ENCODE measurements at places on chromosomes 7 and 10.

DNA sequence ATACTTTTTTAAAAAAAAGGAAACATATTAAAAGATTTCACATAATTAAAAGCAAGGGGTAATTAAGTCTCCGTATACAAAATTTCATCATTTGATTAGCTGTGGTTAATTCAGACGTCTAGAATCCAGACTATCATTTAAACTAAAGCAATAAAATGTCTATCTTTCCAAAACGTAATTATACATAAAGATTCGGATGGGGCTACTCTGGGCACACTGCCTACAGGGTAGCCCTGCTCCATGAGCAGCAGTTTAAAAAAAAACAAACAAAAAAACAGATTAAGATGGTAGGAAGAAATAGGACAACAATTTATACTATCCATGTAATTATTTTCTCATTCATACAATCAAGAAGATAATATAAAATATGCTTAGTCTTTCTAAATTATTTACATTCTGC, 96.0 kb downstream of the NRBF2 start:
- DNase-seq = no peak

DNA sequence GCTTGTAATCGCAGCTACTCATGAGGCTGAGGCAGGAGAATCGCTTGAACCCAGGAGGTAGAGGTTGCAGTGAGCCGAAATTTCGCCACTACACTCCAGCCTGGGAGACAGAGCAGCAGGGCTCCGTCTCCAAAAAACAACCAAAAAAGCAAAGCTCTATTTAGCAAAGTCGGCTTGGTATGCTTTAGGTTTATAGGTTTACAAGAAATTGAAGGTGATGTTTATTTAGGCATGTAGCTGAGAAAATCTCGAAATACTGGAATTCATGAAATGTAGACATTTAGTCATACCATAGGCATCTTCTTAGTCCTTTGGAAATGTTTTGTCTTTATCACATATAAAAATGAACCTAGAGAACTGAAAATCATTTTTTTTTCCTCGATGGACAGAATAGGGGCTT, 453.8 kb upstream of the ANKRD30A start:
- DNase-seq = peak; percentile 50

DNA sequence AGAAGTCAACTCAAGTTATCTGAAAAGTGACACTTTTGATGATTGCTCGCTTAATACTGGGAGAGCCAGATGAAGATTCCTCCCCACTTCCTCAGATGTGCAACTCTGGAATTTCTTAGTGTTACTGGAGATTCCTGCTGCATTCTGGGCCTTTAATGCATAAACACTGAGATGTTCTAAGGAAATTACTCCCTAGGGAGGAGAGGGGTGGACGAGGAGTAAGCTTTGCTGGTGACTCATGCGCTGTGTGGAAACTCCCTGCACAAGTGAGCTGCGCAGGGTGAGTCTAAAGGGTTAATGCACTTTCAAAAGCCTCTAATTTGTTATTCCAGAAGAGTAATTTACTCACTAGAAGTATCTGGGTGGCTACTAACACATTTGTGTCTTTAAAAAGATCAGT, 46.3 kb downstream of the EGFR start:
- peak; percentile 99 for DNase-seq

DNA sequence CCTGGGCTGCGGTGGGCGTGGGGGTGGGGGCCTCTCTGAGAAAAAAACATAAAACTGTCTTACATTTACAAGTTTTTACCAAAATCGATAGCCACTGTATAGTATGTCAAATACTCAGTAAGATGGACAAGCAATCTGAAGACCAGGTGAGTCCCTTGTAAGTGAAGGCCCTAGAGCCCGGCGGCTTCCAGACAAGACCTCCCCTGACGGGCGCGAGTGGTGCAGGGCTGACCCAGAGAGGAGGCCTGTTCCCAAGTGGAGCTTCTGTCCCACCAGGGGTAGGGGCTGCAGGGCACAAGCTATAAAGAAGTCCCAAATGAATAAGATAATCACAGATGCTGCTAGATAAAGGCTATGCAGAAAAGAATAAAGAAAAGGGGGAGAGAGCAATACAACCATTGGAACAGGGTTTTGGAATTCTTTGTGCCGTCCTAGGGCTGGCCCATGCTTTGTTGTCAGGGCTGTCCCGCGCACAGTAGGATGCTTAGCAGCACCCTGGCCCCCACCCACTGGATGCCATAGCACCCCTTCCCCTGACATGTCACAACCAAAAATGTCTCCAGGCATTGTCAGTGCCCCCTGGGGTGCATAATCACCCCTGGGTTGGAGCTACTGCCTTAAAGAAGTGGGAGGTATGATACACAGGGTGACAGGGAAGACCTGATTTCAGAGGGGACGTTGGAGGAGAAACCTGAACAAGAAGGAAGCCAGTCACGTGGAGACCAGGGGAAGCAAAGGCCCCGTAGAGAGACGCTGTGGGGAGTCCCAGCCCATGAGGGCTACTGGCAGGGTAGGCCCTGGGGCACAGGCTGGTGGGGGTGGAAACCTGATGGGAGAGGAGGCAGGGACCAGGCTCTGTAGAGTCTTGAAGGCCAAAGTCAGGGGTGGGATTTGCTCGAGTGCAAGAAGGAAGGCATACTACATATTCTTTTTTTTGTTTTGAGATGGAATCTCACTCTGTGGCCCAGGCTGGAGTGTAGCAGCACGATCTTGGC, 43.1 kb downstream of the CHST15 start:
- DNase-seq = no peak

DNA sequence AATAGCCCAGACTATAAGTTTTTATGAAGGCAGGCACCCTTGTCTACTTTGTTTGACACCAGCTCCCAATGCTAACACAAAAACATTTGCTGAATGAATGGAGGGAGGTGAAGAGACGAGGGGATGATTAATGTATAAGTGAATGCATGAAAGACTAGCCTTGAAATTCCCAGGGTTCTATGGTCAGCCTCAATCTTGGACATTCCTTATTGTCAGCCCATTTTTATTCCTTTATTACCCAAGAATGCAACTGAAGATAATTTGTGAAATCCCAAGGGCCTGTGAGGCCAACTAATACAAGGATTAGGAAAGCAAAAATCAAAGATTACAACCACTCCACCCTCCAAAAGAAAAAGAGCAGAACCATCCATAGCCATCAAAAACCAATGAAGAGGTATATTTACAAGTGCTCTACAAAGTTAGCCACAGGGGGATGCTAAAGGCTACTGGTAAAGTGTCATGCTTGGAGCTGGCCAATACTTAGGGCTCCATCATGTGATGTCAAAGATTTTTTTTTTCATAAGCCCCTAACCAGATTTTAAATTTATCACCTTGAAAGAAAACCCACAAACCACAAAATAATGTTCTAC, 40.0 kb upstream of the ASAH2 start:
- peak; percentile 15 for DNase-seq

- no peak for DNase-seq
These were observed 279.4 kb upstream of the HABP2 start for GRCh38 chr10:113273181-113274163.

- no peak for DNase-seq
These were observed 200.7 kb downstream of the RAMP3 start for GRCh38 chr7:45358287-45358686.

GRCh38 chr10:52472406-52473146, 158.5 kb downstream of the DKK1 start:
- DNase-seq = no peak
